ENCODE measurements at places on chromosomes 5 and 9.
A peak's percentile ranks its signal among the peaks of the same experiment; 100 is the strongest.

DNA sequence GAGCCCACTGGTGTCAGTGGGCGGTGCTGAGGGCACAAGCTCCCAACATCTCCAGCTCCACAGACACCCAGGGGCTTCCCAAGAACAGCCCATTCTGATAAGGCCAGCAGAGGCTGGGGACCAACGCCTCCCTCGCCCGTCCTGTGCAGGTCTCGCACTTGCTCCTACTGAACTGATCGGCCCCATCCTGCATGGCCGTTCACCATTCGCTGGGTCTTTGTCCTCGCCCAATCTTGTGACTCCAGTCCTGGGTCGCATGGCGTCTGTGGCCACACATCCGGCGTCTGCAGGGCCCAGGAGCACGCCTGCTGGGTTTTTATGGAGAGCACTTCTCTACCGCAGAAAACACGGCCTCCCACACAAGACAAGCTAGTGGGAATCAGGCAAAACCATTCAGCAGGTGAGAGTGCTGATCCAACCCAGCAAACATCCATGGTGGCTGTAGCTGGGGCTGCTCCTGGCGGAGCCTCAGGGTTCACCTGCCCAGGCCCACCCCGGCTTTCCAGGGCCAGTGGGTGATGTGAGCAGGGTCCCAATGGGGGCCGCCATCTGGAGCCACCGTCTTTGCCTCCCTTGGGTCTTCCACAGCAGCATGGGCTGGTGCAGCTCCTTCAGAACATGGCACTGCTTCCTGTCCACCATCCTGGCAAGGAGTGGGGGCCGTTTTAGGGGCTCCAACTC lies 7.4 kb downstream of the LRRC14B start:
- H3K36me3 ChIP-seq: peaks cover 3% of the 10 kb centered on the region
- DNase-seq: no peak
- H3K27me3 ChIP-seq: no peaks in the 10 kb centered on the region

DNA sequence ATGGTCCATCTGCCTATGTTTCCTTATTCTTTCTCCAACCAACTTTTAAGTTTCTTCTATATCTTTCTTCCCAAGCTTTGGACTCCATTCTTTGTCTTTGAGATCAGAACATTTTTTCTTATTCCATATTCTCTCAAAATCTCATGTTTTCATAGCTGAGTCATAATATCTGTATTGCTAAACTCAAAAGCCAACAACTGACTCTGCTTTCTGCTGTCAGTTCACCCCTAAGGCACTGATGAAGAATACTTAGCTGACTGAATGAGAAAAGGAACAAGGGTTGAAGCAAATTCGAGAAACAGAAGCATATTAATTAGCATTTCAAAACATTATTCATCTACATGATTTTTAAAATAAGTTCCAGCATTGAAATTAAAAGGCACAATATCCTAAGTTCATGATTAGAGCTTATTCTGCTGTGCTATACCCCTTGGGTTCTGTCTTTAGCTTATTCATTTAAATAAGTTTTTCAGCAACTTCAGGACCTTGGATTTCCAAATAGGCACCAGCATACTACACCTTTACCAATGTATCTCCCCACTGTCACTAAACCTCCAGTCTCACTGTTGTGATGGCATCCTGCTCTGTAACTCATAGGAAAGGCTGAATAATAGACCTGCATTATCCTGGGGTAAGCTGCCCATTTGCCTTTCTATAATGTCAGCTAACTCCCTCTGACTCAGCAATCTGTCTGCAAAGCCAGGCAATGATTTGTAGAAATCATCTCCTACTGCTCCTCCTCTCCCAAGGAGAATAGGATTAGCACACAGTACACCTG lies 49.9 kb upstream of the C5orf46 start:
- H3K27me3 ChIP-seq: no peaks in the 10 kb centered on the region
- no peaks in the 10 kb centered on the region for H3K36me3 ChIP-seq
- no peaks in the 10 kb centered on the region for H3K4me1 ChIP-seq
- no peak for DNase-seq

DNA sequence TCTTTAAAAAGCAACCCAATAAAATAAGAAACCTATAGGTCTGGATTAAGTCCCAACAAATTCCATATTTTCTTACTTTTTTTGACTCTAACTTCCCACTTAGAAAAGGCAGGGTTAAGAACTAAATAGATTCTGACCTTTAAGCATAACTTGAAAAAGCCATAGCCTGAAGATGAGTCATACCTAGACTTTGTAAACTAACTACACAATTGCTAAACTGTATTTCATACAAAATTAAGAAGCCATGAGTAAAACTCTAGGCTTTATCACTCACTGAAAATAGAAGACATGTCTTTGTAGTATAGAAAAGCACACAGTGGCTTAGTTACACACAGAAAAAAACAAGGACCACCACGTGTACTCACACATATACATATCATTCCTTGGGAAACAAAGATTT lies 51.5 kb downstream of the MLLT3 start:
- H3K36me3 ChIP-seq: peaks cover 41% of the 10 kb centered on the region
- no peak overlapping the region for H3K27ac ChIP-seq
- DNase-seq: no peak
- no peaks in the 10 kb centered on the region for H3K27me3 ChIP-seq
- peaks cover 62% of the 10 kb centered on the region for H3K4me1 ChIP-seq

GRCh38 chr5:145463634-145464033 lies 371.5 kb downstream of the PRELID2 start:
- H3K27me3 ChIP-seq: no peaks in the 10 kb centered on the region
- H3K36me3 ChIP-seq: no peaks in the 10 kb centered on the region
- no peak overlapping the region for H3K4me3 ChIP-seq
- H3K4me1 ChIP-seq: no peaks in the 10 kb centered on the region

DNA sequence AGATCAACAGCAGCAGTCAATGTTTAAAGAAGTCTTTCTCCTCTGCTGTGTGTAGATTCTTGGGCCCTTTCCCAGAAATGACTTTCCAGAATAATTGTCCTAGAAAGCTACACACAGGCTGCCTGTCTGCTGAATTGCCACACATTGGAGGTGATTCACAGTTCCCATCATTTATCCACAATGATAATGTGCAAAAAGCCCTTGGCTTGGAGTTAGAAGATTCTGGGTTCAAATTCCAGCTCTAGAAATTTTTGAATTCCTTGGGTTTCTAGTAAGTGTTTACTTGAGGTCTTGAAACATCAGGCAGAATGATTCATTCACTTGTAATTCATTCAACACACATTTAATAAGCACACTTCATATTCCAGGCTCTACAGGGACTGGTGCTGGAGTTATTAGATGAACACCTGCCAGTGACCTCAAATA lies 28.6 kb upstream of the EPB41L4B start:
- no peak for DNase-seq
- no peak overlapping the region for H3K27ac ChIP-seq
- H3K4me1 ChIP-seq: no peaks in the 10 kb centered on the region
- H3K27me3 ChIP-seq: no peaks in the 10 kb centered on the region
- H3K4me3 ChIP-seq: no peak overlapping the region

GRCh38 chr9:78301466-78301865 lies 4.5 kb downstream of the PSAT1 start:
- no peaks in the 10 kb centered on the region for H3K27me3 ChIP-seq
- no peak overlapping the region for H3K4me3 ChIP-seq
- no peak for DNase-seq
- H3K4me1 ChIP-seq: peaks cover 28% of the 10 kb centered on the region
- no peak overlapping the region for H3K27ac ChIP-seq

DNA sequence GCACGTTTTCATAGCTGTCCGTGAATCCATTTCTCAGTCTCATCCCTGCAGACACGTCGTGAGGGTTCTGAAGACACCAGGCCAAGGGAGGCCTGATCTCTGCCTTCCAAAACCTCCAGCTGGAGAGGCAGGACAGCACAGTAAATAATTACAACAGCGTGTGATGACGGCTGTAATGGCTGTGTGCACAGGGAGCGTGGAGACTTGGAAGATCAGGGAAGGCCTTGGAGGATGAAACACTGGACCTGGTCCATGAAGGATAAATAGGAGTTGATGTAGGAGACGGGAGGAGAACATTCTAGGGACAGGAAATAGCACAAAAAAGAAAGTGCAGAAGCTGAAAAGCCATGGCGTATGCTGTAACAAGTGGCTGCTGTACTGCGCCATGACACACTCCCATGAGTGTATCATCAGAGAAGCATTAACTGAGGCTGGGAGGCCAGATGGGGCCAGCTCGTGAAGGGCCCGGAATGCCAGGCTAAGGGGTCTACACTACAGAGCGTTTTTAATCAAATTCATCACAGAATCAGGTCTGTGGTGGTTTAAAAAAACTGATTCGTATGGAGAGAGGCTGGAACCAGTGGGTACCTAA lies 97.2 kb downstream of the CRB2 start:
- DNase-seq: no peak
- H3K4me1 ChIP-seq: no peaks in the 10 kb centered on the region
- no peak overlapping the region for H3K4me3 ChIP-seq
- H3K36me3 ChIP-seq: no peaks in the 10 kb centered on the region
- no peaks in the 10 kb centered on the region for H3K27me3 ChIP-seq

- H3K27me3 ChIP-seq: no peaks in the 10 kb centered on the region
- H3K27ac ChIP-seq: no peak overlapping the region
- no peak overlapping the region for H3K4me3 ChIP-seq
- no peak for DNase-seq
Observed at GRCh38 chr9:85586684-85587083, 155.1 kb downstream of the AGTPBP1 start.

GRCh38 chr5:76542887-76543690 lies 80.1 kb downstream of the F2RL2 start:
- peak; percentile 67 for DNase-seq
- no peaks in the 10 kb centered on the region for H3K27me3 ChIP-seq
- peak overlapping the region; percentile 91 for H3K27ac ChIP-seq
- peak overlapping the region; percentile 61 for H3K4me3 ChIP-seq
- peaks cover 60% of the 10 kb centered on the region for H3K4me1 ChIP-seq

DNA sequence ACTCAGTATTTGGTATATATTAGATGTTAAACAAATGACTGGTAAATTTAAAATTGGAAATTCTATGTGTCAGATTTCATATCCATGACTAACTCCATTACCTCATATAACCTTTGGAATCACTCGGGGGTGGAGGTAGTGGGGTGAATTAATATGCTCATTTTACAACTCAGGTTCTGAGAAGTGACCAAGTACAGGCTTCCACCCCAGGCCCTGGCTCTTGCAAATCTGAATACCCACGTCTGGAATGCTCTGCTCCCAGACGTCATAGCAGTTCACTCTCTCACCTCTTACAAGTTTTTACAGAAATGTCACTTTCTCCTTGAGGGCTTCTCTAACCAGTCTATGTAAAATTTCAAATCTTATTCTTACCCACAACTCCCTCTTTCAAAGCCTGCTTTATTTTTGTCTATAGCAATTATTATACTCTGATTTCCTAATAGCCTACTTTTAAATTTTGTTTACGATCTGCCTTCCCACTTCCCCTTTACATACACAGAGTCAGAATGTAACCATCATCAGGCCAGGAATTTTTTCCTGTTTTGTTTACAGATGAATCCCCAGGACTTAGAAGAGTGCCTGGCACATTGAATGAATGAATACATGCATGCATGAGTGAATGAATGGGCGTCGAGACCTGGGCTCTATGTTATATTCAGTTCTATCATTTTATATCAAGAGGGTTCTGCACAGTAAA lies 134.1 kb upstream of the IFNE start:
- H3K27ac ChIP-seq: no peak overlapping the region
- peaks cover 2% of the 10 kb centered on the region for H3K27me3 ChIP-seq
- no peak for DNase-seq

DNA sequence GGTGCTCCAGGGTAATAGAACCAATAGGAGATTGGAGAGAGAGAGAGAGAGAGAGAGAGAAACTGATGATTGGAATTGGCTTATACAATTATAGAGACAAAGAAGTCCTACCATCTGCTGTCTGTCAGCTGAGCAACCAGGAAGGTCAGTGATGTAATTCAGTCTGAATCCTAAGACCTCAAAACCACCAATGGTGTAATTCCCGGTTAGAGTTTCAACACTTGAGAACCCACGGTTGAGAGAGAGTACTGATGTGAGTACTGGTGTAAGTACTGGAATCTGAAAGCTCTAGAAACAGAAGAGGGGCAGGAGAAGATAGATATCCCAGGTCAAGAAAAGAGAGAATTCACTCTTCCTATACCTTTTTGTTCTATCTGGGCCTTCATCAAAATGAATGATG lies 775.8 kb downstream of the EFNA5 start:
- no peaks in the 10 kb centered on the region for H3K4me1 ChIP-seq
- no peak overlapping the region for H3K27ac ChIP-seq
- no peak overlapping the region for H3K4me3 ChIP-seq
- DNase-seq: no peak

DNA sequence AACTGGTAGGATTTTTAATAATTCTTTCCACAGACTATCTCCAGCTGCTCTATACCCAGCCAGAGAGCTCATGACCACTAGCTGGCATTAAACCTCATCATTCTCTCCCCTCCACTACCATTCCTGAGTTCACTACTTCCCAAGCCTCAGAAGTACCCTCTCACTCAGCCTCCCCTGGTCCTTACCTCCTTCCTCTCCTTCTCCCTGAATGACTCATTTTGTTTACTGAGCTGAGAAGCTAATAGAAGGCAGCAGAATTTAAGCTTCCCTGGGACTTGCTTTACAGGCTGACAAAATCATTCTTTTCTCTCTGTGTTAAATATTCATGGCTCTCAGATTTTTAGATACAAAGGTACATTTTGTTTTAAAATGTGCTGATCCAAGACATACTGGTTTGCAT lies 305.4 kb downstream of the TLR4 start:
- H3K4me1 ChIP-seq: no peaks in the 10 kb centered on the region
- DNase-seq: no peak
- no peaks in the 10 kb centered on the region for H3K27me3 ChIP-seq
- no peak overlapping the region for H3K4me3 ChIP-seq

- H3K4me1 ChIP-seq: no peaks in the 10 kb centered on the region
- DNase-seq: no peak
- peaks cover 2% of the 10 kb centered on the region for H3K27me3 ChIP-seq
Observed at GRCh38 chr9:127132921-127133647, 10.6 kb upstream of the ANGPTL2 start.

DNA sequence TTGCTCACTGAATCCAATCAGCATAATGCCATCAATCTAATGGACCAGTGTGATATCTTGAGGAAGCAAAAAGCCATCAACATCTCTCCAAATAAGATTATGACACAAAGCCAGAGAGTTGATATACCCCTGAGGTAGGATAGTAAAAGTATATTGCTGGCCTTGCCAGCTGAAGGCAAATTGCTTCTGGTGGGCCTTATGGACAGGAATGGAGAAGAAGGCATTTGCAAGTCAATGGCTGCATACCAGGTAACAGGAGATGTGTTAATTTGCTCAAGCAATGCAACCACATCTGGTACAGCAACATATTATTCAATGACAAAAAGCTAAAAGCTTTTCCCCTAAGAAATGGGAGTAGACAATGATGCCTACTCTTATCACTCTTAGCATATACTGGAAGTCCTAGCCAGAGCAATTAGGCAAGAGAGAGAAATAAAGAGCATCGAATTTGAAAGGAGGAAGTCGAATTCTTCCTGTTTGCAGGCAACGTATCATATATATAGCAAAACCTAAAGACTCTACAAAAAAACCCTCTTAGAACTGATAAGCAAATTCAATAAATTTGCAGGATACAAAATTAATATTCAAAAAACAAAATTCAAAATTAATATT lies 216.1 kb upstream of the RASA1 start:
- H3K27ac ChIP-seq: no peak overlapping the region
- H3K27me3 ChIP-seq: no peaks in the 10 kb centered on the region
- H3K36me3 ChIP-seq: peaks cover 9% of the 10 kb centered on the region
- H3K4me1 ChIP-seq: peaks cover 2% of the 10 kb centered on the region

GRCh38 chr9:34372467-34373011 lies 4.2 kb downstream of the MYORG start:
- no peak overlapping the region for H3K27ac ChIP-seq
- H3K27me3 ChIP-seq: no peaks in the 10 kb centered on the region
- H3K4me1 ChIP-seq: peaks cover 31% of the 10 kb centered on the region
- peaks cover 47% of the 10 kb centered on the region for H3K36me3 ChIP-seq

- peaks cover 3% of the 10 kb centered on the region for H3K4me1 ChIP-seq
- no peak overlapping the region for H3K4me3 ChIP-seq
- no peaks in the 10 kb centered on the region for H3K36me3 ChIP-seq
- no peak for DNase-seq
Observed at GRCh38 chr5:142872795-142873194, 102.6 kb downstream of the ARHGAP26 start.

Measured in activated CD8-positive, alpha-beta T cell treated with anti-CD3 and anti-CD28 coated beads, Interleukin-2, amount 10 ng/mL, durations not matched to agents 7 days and 5 days (primary cell).